ENCODE measurements at places on chromosomes 2 and 18. TPM values are rescaled to one million over a fixed set of nuclear protein-coding genes. Genes with fewer than 3 reads are reported as not detected.
A peak's percentile ranks its signal among the peaks of the same experiment; 100 is the strongest.

LPIN1 gene
- polyA plus RNA-seq = 4.4 TPM

COPS7B gene
- 44.9 TPM for polyA plus RNA-seq

TNFAIP6 gene
- polyA plus RNA-seq = 6.7 TPM

GTF2A1L gene
- polyA plus RNA-seq = 0.65 TPM

TNS1 gene
- 1.3 TPM for polyA plus RNA-seq

LYPD1 gene
- polyA plus RNA-seq = 1.7 TPM

TMEM163 gene
- 1.3 TPM for polyA plus RNA-seq

ADAM17 gene
- polyA plus RNA-seq = 8.3 TPM

ANTXR1 gene
- polyA plus RNA-seq = 13.3 TPM

PROC gene
- 2.7 TPM for polyA plus RNA-seq

GRCh38 chr18:36321658-36322407 is 24.3 kb downstream of the FHOD3 start:
- no peak overlapping the region for H3K4me3 ChIP-seq
- H3K27me3 ChIP-seq = no peaks in the 10 kb centered on the region
- H3K27ac ChIP-seq = no peak overlapping the region

DNA sequence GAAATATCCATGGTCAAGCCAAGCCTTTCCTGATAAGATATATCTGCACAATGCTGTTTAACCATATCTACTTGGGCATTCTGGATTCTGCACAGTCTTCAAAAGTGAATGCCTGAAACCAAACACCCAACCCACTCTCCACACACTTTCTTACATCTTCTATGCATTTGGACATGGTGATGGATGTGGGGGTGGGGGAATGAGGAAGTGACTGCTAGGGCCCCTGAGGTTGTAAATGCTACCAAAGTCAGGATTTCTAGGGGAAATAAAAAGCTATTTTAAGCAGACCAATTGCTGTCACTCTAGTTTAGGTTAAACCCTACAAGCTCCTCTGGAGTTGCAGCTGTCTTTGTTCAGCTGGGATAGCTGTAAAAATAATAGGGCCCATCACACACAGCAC is 26.7 kb upstream of the TGFA start:
- DNase-seq = no peak
- no peak overlapping the region for H3K27ac ChIP-seq
- no peaks in the 10 kb centered on the region for H3K36me3 ChIP-seq
- no peaks in the 10 kb centered on the region for H3K4me1 ChIP-seq
- H3K27me3 ChIP-seq = no peaks in the 10 kb centered on the region
- no peak overlapping the region for H3K4me3 ChIP-seq

DNA sequence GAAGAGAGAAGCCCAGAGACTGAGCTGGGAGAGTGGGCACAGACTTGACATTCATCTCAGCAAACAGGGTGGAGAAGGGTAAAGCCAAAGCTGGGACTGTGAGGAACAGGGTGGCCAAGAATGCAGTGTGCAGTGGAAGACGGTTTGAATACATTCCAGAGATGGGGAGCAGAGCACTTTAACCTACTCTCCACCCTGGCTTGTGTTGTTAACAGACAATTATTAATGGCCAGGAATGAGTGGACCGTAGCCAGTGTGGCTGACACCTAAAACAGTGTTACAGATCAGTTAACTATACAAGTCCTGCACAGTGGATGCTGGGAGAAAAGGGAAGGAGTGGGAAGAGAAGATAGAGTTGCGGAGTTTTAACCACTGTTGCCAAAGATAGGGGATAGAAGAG is 7.4 kb upstream of the NAB1 start:
- no peaks in the 10 kb centered on the region for H3K27me3 ChIP-seq
- no peak overlapping the region for H3K4me3 ChIP-seq
- H3K4me1 ChIP-seq = peaks cover 4% of the 10 kb centered on the region
- no peak for DNase-seq

GRCh38 chr2:204205082-204205481 is 268.5 kb downstream of the ICOS start:
- peak; percentile 16 for DNase-seq
- H3K4me1 ChIP-seq = peaks cover 20% of the 10 kb centered on the region
- H3K4me3 ChIP-seq = no peak overlapping the region
- no peak overlapping the region for H3K27ac ChIP-seq

GRCh38 chr2:47031909-47032668 is 116.5 kb upstream of the MCFD2 start:
- DNase-seq = no peak
- no peak overlapping the region for H3K4me3 ChIP-seq
- no peak overlapping the region for H3K27ac ChIP-seq

DNA sequence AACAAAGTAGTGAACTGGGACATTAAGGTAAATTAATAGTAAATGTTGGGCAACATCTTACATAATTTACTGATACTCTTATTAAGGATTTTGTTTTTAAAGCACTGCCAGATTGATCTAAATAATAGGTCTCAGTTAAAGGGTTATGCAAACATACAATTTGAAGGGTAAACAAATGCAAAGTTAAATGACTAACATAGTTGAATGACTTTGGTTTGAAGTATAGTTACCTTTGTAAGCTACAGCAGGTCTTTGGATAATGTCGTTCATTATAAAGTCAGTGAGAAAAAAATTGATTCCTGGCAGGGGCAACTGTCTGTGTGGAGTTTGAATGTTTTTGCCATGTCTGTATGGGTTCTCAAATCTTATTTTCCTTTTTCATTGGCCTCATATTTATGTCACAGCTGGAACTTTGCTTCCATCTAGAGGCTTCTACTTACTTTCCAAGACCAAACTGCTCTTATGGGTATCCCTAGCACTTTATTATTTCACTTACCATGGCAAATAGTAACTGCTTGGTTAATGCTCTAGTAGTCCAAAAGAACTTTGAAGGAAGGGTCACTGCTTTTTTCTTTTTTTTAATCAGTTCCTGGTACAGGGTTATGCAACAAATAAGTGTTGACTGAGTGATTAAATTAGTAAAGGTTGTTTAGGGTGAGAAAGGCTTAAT is 107.8 kb downstream of the NBEAL1 start:
- H3K4me1 ChIP-seq = no peaks in the 10 kb centered on the region
- no peak overlapping the region for H3K27ac ChIP-seq
- H3K27me3 ChIP-seq = no peaks in the 10 kb centered on the region
- DNase-seq = peak; percentile 8
- no peak overlapping the region for H3K4me3 ChIP-seq

DNA sequence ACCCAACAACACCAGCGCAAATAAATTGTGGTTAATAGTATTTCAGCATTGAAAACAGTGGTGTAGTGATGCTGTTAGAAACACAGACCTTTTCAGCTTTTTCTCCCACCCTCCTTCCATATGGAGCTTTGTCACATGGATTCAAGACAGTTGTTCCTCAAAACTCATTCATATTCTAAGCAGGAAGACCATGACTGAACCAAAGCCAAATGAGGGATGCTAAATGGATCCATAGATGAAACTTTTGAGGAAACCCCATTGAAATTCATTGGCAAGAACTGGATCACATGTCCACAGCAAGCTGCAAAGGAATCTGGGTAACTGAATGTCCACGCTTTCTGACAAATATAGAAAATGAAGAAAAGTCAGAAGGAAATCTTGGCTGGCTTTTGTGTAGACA is 615.1 kb upstream of the NETO1 start:
- H3K36me3 ChIP-seq = no peaks in the 10 kb centered on the region
- DNase-seq = no peak
- H3K4me1 ChIP-seq = no peaks in the 10 kb centered on the region
- no peak overlapping the region for H3K27ac ChIP-seq
- H3K27me3 ChIP-seq = no peaks in the 10 kb centered on the region

DNA sequence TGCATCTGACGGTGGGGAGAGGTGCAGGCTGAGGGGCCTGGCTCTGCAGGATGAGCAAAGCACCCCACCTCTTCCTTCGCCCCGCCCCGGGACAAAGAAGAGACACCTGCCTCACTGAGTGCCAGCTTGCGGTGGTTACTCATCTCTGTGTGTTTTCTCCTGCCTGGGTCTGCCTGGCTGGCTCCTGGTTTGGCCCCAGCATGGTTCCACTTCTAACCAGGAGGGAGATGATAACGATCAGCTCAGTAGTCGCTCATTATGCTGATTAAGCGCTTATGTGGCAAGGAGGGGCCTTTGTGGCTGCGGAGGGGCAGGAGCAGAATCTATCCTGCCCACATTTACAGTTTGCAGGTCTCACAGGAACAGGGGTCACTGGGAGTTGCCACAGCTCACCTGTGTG is 68.7 kb upstream of the EDAR start:
- no peaks in the 10 kb centered on the region for H3K27me3 ChIP-seq
- no peak overlapping the region for H3K27ac ChIP-seq
- H3K4me1 ChIP-seq = no peaks in the 10 kb centered on the region

- DNase-seq = peak; percentile 70
- H3K4me1 ChIP-seq = no peaks in the 10 kb centered on the region
Observed at GRCh38 chr2:241064008-241064801, 37.9 kb downstream of the MTERF4 start.

Measured in GM23338 (cell line).